ENCODE measurements at places on chromosomes 1 and 21.

GRCh38 chr1:228861832-228862180 is 126.5 kb downstream of the RHOU start:
- no peak for DNase-seq

DNA sequence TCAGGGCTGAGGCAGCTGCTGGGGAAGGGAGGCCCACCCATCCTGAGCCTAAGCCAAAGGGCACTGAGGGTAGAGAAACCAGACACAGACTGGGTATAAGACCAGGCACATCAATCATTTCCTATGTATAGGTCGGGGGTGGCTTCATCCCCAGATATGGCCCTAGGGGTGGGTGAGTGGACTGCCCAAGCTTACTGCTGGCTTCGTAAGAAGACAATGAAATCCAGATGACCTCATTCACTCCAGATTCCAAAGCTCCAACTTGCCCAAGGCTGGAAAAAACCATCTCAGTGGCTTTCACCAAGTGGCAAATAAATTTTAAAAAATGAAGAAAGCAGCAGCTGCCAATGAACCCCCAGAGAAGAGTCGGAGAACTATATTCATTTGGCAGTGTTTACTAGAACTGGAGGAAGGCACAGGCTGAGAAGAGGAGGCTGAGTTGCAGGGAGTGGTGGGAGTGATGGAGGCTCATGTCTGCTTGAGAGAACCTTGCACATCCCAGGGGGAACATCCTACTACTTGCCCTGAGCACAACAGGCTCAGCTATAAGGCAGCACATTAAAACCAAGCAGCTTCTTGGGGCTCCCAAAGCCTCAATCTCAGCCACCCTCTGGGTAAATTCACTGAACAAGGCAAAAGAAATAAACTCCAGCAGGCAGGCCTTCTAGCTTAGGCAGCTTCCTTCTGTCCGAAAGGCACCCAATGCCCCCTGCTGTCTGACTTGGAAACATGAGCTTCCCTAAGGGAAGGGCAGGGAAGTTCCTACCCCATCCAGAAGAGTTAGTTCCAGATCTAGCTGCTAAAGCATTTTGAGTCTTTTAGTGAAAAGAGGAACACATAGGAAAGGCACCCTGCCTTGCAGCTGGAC is 14.1 kb downstream of the PEA15 start:
- no peak for DNase-seq

DNA sequence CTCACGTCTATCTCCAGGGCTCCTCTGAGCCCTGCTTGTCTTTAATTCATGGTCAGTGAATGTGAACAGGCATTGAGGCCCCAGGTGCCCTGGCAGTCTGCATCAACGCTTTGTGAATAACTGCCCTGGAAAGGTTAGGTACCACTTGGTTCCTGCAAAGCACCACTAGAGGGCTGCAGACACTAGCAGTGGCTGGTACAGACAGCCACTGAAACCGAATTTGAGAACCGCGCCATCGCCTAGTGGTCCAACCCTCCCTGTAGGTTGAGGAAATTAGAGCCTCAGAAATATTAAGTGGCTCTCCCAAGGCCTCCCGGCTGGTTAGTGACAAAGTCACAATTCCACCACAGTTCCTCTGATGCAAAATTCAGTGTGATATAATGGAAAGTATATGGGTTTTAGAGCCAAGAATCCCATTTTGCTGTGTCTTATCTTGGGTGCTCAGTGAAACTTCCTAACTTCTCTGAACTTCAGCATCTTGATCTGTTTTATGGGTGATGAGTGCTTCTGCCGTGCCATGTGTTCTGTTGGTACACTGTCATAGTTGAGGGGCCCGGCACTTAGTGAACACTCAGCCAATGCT is 46.2 kb upstream of the BCL9 start:
- DNase-seq = peak; percentile 23

DNA sequence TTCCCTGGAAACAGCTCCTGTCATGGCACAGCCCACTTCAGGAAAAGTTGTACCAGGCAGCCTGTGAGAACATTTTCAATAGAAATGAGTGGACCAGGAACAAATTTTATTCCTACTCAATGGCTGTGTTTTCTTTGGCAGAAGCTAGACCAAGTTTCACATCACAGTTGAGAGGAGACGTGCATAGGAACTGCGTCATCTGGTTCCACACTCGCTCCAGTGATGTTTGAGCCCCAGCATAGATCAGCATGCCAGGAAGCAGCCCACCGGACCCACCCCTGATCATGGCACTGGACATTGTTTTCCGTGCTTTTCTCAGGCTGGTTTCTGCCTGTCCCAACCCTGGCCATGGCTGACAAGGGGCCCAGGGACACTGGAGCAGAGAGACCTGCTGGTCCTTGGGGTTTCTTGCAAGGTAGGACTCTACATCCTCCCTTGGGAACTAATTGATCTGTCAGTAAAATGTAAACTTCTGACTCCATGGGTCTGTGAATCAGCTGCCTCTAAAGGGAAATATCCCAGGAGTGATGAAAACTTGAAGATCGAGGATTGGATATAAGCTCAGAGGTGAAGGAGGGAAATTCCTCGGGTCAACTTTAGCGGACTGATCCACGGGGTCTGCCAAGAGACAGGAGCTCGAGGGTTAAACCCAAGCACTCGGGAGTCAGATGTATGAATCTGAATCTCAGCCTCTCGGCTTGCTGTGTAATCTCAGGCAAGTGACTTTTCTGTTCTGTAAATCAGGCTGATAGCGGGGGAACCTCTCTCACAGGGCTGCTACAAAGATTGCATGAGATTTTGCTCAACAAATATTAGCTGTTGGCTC is 35.7 kb downstream of the NEK2 start:
- peak; percentile 87 for DNase-seq

- no peak for DNase-seq
Observed at GRCh38 chr1:34280509-34280908, 103.8 kb downstream of the C1orf94 start.

GRCh38 chr1:109634771-109635750 is 15.4 kb downstream of the AMPD2 start:
- DNase-seq = no peak

GRCh38 chr1:93239863-93240262 is 59.3 kb downstream of the CCDC18 start:
- no peak for DNase-seq

DNA sequence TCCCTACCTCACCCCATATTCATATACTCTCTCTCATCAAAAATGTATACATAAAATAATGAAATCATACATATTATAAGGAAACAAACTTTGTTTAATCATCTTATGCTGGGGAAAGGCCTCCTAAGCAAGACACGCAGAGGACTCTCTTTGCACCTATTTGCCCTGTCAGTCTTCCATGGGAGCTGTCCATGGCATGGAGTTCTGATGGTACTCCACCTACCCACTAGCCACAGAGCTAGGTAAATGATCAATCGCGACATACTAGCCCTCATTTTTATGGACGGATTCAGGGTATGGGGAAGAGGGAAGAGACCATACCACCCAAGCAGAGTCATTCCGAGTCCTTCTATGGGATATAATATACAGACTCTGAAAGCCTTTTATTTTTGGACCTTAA is 131.0 kb downstream of the CSMD2 start:
- DNase-seq = no peak

DNA sequence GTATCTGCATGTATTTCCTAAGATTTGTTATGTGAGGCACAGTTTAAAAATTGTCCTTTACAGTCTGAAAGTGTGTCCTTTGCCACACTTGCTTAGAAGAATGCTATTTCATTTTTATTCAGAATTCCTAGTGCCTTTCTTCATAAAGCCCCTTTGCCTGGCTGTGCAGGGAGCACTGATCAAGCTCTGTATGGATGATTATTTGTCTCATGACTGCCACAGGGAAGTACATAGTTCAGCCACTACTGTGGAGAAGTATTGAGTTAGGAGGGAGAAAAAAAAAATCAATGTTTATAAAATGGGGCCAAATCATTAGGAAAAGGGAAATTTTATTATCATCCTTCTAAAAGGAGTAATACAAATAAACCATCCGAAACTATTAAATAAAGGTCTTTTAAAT is 51.4 kb downstream of the LHX4 start:
- no peak for DNase-seq

- DNase-seq = no peak
Observed at GRCh38 chr1:227891955-227892488, 55.7 kb downstream of the WNT9A start.

DNA sequence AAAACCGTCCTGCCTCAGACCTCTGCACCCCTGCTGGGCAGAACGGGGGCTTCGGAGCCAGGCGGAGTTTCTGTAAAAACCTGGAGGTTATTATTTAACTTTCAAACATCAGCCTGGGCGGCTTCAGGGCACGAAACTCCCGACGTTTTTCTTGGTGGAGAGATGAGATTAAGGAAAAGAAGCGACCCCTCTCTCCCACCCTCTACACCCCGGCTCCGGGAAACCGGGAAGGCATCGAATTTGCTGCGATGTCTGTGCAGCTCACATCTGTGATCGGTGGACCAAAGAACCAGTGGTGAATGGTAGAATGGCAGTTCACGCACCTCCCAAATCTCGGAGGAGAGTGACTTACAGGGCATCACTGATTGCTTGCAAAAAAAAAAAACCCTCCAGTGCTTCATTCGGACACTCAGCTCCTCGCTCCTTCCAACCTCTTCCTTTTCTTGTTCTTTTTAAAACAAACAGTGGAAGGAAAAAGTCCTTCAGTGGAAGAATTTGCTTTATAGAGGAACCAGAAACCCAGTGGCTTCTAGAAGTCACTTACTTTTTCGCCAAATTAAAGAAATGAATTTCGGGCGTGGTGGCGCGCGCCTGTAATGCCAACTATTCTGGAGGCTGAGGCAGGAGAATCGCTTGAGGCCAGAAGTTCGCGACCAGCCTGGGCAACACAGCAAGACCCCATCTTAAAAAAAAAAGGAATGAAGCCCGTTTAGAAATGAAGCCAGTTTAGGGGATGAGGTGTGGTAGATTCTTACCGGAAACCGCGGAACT is 884 bp downstream of the PHACTR4 start:
- DNase-seq = no peak

- no peak for DNase-seq
Observed at GRCh38 chr1:184037849-184038591, 492 bp upstream of the COLGALT2 start.

DNA sequence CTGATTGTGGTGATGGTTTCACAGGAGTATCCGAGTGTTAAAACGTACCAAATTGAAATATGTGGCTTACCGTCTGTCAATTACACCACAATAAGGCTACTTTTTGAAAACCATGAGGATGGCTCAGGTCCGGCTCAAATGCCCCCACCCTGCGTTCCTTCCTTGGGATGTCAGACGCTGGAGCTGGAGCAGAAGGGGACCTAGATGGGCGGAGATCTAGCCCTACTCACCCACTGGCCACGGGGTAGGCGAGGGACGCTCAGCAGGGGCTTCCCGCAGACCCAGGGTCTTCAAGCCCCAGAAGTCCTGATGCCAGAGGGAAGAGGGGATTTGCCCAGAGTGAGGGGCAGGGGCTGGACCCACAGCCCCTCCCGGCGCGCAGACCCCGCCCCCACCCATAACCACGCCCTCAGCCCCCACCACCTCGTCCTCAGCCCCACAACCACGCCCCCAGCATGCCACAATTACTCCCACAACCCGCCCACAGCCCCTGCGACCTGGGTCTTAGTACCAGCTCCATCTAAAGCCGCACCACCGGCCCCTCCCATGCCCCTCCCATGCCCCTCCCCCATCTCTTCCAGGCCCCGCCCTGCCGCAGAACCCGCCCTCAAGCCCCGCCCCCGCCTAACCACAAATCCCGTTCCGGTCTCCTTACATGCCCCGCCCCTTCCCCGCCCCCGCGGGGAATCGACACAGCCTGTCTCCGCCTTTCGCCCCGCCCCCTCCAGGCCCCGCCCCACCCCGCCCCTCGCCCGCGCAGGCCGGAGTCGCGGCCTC is at the start of gene LRRC3:
Gene LRRC3 (plus strand): TSS at position 764 of the 777 bp plus-strand sequence. CDS start 1,135 bp downstream, outside the sequence.
- DNase-seq = no peak

- no peak for DNase-seq
Observed at GRCh38 chr1:163144418-163144817, 58.3 kb downstream of the RGS5 start.

DNA sequence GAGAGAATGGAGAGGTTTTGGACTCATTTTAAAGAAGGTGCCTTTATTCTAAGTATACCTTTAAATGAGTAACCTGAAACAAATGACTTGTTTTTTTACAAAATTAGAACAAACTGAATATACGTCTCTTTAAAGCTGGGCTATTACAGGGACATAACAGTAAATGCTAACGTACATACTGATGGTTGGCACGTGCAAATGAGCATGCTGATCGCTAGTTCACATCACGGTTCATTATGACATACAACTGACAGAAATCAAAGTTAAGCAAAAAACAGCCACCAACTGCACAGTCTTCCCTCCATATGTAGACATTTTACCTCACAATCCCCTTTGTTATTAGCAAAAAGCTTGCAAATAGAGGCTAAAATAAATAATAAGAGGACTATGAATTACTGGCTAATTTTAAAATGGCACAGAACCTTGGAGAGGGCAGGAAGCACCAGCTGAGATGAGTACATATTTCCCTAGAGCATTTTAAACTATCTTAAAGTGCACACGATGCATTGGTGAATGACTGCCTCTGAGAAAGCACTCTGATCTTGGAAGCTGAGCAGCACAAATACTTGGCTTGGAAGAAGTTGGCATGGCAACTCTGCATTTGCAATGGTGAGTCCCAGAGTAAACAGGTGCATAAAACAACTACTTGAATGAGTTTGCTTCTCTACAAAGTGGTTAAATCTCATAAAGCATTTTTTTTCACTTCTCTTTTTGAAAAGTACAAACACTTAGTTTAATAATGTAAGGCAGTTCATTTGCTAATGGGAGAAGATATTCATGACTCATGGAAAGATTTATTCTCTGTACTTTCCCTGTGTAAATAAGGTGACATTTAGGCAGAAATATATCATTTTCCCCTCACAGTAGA is 204.7 kb downstream of the LHX8 start:
- DNase-seq = no peak

GRCh38 chr1:32232558-32233304 is 10.5 kb downstream of the EIF3I start:
- DNase-seq = no peak

- no peak for DNase-seq
Observed at GRCh38 chr1:244636488-244637259, 16.3 kb upstream of the DESI2 start.

- no peak for DNase-seq
Observed at GRCh38 chr1:7404046-7404742, 366.9 kb upstream of the VAMP3 start.

DNA sequence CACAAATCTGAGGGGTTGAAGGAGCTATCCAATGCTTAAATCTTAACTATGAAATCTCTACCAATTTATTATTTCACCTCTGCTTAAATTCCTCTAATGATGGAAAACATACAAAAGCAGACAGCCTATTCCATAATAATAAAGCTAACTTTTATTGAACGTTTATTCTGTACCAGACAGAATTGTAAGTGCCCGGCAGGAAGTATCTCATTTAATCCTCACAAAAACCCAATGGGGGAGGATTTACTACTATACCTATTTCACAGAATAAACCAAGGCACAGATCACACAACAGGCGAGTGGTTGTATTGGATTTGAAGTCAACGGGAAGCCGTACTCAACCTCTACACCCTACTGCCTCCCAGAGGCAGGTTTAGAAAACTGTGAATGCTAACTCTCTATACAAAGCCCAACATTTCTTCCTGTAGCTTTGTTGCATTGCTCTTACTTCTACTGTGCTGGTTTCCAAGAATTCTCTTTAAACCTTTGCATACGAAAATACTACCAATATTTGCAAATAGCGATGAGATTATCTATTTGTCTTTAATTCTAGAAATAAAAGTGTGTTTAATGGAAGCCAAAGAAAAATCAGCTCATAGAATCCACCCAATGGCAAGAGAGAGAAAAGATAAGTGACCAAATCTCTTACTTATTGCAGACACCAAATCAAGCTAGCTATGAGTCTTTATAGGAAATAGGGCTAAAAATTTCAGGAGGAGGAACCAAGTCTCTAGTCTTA is 33.5 kb upstream of the C1orf53 start:
- DNase-seq = peak; percentile 39

- no peak for DNase-seq
Observed at GRCh38 chr1:151553659-151554058, 13.6 kb downstream of the TUFT1 start.

- no peak for DNase-seq
Observed at GRCh38 chr21:45957981-45958600, 23.5 kb upstream of the COL6A1 start.
